SHP77 (cell line): ENCODE measurements at places on chromosomes 11 and 22.

- no peak for DNase-seq
Observed at GRCh38 chr11:16776711-16777612, 38.5 kb downstream of the C11orf58 start.

GRCh38 chr11:69301455-69302401 is 7.8 kb downstream of the MYEOV start:
- peak; percentile 47 for DNase-seq

DNA sequence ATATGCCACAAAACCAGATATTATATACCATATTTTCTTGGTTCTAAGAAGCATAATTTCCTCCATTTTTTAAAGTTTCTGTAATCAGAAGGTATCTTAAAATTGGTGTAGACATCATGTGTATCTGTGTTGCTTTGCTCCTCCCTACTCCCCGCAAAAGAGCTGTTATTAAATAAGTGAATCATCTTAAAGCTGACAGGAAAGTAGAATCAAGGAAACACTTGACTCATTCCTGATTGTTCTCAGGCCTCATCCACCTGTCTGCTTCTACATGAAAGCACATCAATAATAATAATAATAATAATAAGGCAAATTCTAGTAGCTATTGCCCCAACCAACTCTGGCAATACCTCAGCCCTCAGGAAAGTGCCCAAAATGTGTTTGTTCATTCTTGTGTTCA is 26.2 kb upstream of the GUCY1A2 start:
- no peak for DNase-seq

DNA sequence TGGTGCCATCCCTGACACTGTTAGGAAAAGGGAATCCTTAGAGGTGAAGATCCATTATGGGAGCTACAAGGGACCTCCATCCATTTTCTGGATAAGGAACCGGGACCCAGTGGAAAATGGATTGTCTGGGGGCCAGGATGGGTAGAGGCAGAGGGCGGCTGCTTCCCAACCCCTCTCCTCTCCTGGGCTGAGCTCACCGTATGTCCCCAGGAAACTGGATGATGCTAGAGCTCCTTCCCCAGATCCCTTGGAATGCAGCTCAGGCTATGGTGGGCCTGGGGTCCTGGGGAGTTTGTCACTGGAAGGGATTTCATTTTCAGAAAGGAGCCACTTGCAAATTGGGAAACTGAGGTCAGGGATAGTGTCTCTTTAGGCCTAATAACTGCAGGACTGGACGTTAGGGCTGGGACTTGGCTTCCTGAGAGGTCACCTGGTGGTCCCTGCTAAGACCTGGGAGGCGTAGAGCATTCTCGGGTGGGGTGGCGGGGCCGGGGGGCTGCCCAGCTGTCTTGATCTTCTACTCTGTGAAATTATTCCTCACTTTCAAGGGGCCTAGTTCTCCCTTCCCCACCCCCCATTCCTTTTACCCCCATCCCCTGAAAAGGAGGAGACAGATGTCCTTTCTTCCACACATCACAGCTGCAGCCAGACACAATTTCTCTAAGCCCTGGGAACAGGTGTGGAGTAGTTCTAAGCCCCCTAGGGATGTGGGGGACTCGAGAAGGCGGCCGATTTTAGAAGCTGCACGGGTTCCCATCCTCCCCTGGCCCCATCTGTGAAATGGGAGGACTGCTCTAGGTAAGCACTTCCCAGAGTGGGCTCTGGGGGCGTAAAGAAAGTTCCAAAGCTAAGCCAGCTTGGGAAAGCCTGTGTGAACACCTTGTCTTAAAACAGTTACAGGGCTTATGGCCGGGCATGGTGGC is 99.8 kb downstream of the PKNOX2 start:
- no peak for DNase-seq

GRCh38 chr11:70244698-70245097 is 25.8 kb upstream of the PPFIA1 start:
- no peak for DNase-seq

- DNase-seq: peak; percentile 66
Observed at GRCh38 chr11:66277471-66278362, at the start of gene CNIH2. TSS of gene CNIH2 (plus strand) at chr11:66278175. CDS start at chr11:66278457, 282 bp downstream.

- no peak for DNase-seq
Observed at GRCh38 chr11:2166091-2166851, 5.3 kb upstream of the INS start.

GRCh38 chr11:116226731-116227130 is 546.1 kb downstream of the BUD13 start:
- no peak for DNase-seq

- DNase-seq: no peak
Observed at GRCh38 chr22:18152519-18152918, 2.5 kb downstream of the USP18 start.

DNA sequence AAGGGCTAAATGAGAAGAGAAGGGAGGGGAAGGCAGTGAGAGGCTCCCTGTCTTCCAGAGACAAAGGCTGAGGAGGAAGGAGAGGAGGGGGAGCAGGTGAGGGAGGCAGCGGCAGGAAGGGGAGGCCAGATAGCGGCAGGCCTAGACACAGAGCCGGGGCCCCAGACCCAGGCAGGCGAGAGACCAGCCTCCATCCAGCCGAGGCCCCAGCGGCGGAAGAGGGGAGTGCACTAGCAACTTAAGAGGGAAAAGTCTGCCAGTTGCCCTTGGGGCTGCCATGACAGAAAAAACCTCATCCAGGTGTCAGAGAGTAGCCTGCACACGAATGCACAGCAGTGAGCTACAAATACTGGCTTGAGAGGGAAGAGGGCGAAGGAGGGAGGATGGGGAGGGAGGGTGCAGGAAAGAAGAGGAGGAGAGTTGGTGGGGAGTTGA is 46.7 kb downstream of the IGLL1 start:
- peak; percentile 44 for DNase-seq

DNA sequence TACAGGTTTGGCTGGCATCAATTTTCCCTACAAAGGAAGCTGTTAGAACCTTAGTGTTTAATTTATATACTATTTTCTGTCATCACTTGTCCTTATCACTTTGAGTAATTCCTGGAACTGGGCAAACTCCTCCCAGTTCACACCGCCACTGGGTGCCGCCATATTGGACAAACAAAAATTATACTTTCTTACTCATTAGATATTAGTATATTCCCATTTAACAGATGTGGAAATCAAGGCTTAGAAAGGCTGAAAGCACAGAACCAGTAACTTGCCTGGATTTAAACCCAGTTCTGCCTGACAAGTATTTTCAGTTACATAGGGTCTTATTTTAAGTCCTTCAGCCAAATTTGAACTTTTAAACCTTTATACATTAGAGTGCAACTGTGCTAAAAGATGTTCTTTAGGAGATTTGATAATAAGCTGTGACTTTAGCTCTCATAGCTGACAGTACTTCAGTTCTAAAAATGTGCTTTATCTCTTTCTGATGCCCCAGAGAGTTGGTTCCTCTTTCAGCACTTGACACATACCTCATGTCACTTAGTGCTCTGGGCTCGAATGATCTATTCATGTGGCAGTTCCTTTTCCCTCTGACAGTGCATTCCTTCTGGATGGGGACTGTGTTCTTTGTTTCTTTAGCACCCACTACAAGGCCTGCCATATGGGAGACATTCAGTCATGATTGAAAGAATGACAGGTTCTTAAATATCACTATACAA is 25.4 kb downstream of the COA4 start:
- DNase-seq: no peak

DNA sequence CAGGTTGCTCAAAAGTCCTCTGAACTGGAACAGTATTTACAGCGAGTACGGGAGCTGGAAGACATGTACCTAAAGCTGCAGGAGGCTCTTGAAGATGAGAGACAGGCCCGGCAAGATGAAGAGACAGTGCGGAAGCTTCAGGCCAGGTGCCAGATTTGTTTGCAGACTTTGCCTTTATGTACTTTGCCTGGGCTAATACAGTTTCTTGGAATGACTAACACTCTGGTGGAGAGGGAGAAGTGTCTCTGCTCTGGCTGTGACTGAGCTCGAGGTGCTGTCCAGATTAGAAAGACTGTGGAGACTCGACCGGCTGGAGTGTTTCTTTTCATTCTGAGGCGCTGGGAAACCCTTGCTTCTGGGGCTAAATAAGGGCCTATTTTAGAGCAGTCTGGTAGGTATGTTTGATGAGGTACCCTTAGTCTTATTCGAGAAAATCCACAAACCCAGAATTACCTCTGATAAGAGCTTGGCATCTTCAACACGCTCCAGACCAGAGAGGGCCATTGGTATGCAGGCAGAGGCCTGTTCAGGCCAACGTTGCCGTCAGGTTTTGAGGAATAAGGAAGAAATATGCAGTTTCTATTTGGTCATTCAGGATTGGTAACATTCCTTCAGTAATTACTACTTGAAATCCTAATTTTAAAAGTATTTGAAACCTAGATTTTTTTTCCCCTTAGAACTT is 76.5 kb downstream of the SWAP70 start:
- DNase-seq: no peak

DNA sequence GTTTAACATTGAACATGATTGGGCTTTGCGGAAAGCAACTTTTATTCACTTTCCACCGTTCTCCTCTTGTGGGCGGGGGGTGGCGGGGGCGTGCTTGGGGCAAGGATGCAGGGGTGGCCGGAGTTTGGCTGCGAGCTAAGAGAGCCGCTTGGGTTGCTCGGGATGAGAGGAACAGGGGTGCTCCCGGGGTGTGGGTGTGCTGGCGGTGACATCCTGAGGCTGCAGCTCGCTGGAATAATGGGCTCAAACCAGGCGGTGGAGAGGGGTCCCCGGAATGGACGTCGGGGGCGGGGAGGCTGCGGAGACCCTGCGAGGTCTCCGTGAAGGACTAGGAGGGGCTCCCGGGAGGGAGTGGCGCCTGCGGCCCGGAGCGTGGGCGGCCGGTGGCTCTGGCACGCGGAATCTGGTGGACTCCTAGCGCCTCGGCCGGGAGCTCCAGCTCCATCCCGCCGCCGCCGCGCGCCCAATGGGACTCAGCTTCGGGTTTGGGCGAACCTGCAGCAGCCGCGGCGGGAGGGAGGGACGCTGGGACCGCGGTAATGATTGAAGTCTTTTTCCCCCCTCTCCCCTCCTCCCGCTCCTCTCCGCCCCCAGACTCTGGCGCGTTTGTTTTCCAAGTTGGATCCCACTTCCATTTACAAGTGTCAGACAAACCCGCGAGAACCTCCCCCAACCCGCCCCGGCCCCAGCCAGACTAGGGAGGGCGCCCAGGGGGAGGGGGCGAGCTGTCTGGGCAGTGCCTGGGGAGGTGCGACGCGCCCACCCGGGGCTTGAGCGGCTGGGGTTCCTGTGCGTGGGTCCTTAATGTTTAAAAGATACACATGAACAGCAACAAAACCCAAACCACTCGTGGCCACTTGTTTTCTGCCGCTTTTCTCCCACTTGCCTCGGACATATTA is 2.0 kb downstream of the FAT3 start:
- DNase-seq: peak; percentile 31

DNA sequence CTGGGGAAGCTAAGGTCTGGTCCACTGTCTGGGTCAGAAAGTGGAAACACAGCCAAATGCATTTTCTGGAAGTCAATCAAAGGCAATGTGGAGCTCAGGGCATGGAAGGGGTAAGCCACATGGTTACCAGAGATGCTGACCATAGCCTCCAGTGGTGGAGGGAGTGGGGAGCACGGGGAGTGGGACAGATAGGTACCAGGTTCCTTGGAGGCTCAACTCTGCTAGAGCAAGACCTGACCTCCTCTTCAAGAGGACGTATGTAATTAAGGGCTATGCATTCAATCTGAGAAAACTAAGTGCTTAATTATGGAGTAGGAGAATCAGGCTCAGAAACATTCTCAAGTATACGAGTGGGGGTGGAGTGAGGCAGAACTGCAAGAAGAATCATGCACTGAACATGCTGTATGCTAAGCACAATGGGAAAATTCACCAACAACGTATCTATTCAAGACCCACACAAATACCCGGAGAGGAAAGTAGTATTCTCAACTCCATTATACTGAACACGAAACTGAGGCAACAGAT is 65.2 kb upstream of the PHOX2A start:
- no peak for DNase-seq

- DNase-seq: no peak
Observed at GRCh38 chr11:1230456-1231395, 7.9 kb downstream of the MUC5B start.

- DNase-seq: no peak
Observed at GRCh38 chr11:96237766-96238266, 105.2 kb downstream of the MAML2 start.

DNA sequence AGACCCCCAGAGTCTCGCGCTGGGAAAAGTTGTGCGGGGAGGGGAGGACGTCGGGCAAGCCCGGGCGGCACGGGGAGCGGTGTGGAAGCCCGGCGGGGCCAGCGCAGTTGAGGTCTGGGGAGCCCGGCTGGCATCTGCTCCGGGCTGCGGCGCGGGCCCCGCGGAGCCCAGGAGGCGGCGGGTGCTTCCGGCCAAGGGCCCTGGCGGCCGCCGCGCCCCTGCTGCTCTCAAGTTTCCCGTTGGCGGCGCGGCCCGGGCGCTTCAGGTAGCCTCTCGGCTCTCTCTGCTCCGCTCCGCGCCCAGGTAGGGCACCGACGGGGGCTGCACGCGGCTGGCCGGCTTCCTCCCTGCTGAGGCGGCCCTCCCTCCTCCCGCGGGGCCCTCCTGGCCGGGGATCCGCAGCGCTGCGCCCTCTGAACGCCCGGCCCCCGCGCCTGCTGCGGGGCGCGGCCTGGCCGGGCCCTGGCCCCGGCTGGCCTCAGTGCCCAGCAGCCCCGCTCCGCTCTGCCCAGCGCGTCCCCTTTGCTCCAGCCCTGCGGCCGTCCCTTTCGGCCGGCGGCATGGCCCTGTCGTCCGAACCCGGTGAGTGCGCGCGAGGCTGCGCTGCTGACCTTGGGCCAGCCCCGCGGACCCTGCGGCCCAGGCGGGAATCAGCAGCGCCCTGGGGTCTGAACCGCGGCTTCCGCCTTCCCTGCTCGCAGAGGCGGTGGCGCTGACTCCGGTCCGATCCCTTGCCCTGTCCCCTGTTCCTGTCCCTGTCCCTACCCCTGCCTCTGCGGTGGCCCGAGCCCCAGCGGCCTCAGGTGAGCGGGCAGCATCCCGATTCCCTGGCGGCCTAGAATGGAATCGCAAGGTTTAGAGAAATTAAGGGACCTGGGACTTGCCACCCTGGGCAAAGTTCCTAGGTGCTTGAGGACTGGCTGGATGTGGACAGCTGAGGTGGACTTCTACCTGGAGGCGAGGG is 4.3 kb upstream of the AMPD3 start:
- peak; percentile 33 for DNase-seq

- DNase-seq: no peak
Observed at GRCh38 chr22:49483946-49484345, 343.7 kb downstream of the BRD1 start.

DNA sequence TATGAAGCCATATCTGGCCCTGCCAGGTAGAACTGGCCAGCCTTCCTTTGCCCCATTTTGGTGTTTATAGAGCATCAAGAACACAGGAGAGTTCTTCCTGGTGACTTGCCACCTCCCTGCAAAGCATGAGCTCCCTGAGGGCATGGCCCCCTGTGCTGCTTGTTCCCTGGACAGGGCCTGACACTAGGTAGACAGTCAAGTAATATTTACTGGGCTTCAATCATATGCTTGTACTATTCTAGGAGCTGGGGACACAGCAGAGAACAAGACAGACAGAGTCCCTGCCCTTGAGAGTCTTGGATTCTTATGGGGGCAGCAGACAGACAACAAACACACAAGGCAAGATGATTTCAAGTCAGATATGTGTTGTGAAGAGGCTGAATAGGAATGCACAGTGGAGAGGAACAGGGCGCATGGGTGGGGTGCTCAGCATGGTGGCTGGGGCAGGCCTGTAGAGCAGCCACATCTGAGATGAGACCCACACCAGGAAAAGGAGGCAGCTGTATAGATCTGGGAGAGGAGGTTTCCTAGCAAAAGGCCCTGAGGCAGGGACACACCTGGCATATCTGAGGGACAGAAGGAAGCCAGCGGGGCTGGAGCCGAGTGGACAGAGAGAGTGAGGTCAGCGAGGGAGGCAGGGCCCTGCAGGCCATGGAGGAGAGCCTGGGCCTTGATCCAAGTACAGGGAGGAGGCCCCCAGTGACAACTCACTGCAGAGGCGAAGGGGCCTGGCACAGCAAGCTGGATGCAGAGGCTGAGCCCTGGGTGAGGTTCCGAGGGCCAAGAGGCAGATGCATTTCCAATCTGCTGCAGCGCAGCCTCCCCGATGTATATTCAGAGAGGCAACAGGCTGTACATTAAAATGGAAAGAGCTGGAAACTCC is 10.2 kb upstream of the CBX6 start:
- DNase-seq: no peak
